ENCODE measurements at places on chromosomes 7 and 10.

- DNase-seq, result no peak
These were observed 45.0 kb upstream of the AKR1C1 start for GRCh38 chr10:4918236-4918635.

DNA sequence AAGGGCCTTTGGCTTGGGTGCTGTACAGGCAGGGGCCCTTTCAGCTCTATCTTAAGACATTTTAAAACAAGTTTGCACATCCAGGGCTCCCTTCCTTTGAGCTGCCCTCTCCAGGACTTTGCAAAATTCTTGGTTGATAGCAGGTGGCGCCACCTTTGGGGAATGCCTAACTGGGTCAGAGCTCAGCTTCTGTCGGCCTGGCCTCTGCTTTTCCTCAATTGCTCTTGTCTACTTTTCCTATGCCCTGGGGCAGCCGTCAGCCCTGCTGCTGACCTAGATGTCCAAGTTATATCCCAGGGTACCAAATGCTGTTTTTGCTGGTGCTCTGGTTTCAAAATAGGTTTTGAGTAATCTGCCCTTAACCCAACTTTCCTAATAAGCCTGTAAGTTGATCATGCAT is 65.8 kb downstream of the APBB1IP start:
- DNase-seq, result no peak

DNA sequence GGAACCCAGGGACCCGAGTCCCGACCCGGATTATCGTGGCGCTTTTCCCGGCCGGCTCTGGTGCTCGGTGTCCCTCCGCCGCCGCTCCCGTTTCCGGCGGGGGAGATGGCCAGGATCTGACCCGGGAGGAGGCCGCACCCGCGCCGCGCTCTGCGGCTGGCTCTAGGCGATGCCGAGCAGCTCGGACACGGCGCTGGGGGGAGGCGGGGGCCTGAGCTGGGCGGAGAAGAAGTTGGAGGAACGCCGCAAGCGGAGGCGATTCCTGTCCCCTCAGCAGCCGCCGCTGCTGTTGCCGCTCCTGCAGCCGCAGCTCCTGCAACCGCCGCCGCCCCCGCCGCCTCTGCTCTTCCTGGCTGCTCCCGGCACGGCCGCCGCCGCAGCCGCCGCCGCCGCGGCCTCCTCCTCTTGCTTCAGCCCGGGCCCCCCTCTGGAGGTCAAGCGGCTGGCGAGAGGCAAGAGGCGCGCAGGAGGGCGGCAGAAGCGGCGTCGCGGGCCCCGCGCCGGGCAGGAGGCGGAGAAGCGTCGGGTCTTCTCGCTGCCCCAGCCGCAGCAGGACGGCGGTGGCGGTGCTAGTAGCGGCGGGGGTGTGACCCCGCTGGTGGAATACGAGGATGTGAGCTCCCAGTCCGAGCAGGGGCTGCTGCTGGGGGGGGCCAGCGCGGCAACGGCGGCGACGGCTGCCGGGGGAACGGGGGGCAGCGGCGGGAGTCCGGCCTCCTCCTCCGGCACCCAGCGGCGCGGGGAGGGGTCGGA is 593 bp downstream of the CDK13 start:
- DNase-seq, result no peak

DNA sequence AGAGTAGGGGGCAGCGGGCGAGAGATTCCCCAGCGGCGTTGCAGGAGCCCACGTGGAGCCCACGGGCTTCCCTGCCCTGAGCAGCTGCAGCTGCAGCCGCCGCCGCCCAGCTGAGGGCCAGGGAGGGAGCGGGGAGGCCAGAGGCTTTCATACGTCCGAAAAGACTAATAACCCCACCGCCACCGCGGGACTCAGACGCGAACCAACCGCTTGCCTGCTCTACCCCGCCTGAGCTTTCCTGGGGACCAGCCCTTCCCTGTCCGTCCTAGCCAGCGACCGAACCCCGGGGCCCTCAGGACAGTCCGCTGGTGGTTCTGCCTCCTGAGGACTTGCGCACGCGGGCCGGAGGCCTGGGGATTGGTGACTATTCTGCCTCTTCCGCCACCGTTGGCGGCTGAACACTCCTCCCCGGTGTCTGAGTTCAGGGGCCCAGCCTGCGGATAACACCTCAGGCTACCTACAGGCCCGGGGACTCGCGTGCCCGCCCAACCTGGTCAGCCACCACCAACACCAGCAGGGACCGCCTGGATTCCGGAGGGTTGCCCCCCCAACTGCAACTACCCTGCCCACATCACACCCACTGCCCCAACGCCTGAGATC is 18.4 kb downstream of the IFT22 start:
- no peak for DNase-seq

- DNase-seq, result no peak
These were observed 449.1 kb downstream of the SUGCT start for GRCh38 chr7:40583667-40584444.

DNA sequence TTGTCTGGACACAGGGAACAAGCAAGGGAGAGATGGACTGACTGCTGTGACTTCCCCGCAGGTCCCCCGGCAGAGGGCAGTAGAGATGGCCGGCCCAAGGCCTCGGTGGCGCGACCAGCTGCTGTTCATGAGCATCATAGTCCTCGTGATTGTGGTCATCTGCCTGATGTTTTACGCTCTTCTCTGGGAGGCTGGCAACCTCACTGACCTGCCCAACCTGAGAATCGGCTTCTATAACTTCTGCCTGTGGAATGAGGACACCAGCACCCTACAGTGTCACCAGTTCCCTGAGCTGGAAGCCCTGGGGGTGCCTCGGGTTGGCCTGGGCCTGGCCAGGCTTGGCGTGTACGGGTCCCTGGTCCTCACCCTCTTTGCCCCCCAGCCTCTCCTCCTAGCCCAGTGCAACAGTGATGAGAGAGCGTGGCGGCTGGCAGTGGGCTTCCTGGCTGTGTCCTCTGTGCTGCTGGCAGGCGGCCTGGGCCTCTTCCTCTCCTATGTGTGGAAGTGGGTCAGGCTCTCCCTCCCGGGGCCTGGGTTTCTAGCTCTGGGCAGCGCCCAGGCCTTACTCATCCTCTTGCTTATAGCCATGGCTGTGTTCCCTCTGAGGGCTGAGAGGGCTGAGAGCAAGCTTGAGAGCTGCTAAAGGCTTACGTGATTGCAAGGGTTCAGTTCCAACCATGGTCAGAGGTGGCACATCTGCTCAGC is 6.0 kb downstream of the CYREN start:
- DNase-seq, result no peak
